ENCODE measurements at places on chromosomes 12 and 14.

GRCh38 chr12:50151047-50151687 lies 16.0 kb downstream of the CERS5 start:
- no peak for DNase-seq

DNA sequence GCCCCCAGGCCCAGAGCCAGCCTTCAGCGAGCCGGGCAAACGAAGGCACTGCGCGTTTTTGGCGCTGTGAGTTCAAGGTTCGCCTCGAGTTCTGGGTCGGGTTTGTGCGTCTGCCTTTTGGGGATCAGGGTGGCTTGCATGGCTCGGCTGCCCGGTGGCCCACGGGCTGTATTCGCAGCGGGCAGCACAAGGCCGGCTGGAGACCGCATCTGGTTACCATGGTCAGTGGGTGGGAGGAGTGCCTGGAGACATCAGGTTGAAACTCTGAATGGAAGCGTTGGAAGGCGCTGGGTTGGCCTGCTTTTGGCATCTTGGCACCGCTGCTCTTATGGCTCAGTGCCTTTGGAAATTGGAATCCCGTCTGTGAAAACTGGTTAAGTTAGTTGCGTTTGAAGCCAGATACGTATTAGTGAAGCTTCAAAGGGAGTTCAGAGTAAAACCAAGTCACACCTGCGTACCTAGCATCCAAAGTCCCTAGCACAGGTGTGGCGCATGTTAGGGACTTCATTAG lies 50.9 kb downstream of the SNAPC1 start:
- DNase-seq = peak; percentile 49

DNA sequence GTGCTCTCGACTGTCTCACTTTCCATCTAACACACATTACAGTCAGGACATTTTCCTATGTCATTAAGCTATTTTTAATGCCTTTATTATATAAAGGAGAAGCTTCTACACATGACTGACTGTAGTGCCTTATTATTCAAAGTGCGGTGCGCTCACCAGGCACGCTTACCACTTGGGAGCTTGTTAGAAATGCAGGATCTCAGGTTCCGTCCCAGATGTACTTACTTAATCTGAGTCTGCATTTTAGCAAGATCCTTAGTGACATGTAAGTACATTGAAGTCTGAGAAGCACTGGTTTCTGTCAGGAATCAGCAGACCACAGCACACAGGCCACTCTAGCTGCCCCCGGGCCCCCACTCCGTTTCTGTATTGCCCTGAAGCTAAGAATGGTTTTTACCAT lies 44.7 kb upstream of the MDM1 start:
- DNase-seq = no peak

DNA sequence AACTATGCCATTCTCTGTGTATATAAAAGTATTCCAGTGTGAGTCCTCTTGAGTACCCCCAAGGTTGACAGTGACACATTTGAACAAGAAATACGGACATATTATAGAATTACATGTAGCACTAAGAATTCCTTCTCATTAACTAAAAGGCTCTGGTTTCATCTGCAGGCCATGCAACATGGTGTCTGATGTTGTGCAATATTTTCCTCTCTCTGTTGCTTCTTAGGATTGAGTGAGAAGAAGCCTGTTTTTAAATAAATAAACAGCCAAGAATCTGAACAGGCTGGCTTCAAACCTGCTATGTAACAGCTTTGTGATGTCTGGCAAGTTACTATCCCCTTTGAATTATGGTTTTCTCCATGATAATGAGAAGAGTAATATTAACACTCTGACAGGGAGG lies 22.2 kb upstream of the CCER1 start:
- DNase-seq = no peak

DNA sequence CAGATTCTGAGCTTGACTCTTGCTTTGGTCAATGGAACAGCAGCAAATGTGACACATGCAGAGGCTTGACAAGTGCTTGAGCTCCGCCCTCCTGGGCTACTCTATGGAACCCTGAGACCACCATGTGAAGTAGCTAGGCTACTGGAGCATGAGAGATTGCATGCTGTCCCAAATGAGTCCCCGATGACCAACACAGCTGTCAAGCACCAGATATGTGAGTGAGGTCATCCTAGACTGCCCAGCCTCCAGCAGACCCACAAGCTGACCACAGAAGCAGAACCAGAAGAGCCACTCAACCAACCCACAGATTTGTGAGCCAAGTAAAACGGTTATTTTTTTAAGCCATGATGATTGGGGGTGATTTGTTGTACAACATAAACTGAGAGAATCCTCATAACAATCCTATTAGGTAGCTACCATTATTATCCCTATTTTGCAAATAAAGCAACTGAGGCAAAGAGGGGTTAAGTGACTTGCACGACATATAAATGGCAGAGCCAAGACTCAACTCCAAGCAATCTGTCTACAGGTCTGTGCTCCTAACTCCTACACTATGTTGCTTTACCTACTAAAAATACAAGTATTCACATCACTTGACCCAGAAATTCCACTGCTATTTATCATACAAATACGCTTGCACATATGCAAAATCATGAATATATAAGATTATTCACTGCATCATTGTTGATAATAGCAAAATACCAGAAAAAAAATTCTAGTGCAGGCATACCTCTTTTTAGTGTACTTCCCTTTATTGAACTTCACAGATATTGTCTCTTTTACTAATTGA lies 136.2 kb downstream of the NDUFA12 start:
- DNase-seq = peak; percentile 35

- DNase-seq = peak; percentile 77
Observed at GRCh38 chr14:50082784-50083466, 33.4 kb downstream of the VCPKMT start.

GRCh38 chr14:91149462-91149861 lies 35.6 kb downstream of the DGLUCY start:
- peak; percentile 96 for DNase-seq

DNA sequence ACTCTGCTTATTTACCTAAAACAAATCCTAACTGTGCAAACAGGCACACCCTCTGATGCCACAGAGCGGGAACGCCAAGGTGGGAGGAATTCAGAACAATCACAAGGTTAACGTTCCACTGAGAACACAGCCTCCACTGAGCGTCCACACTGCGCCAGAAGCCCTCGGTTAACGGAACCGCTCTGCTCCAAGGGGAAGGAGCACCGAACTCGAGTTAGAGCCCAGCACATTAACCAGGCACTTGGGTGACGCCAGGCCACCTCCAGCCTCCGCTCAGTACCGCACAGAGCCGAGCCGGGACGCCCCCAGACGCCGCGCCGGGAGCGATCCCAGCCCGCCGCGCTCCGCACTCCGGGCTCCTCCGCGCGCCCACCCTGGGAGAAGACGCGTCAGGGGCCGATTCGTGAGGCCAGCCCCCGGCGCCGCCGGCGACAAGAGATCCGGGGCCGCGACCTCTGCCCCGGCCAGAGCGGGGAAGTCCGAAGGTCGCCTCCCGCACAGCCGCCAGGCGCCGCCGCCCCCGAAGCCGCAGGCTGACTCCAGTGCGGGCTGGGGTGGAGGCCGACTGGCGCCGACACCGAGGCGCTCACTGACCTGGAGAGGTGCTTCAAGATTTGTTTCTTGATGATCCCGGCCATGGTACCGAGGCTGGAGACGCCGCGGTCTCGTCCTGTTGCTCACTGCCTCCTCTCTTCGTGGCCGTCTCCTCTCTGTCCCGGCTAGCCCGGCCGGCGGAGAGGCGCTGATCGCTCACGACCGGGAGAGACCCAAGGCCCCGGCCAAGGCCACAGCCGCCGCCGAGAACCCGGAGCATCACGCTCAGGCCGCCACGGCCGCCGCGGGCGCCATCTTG lies 450 bp downstream of the BLTP3B start:
- peak; percentile 63 for DNase-seq

DNA sequence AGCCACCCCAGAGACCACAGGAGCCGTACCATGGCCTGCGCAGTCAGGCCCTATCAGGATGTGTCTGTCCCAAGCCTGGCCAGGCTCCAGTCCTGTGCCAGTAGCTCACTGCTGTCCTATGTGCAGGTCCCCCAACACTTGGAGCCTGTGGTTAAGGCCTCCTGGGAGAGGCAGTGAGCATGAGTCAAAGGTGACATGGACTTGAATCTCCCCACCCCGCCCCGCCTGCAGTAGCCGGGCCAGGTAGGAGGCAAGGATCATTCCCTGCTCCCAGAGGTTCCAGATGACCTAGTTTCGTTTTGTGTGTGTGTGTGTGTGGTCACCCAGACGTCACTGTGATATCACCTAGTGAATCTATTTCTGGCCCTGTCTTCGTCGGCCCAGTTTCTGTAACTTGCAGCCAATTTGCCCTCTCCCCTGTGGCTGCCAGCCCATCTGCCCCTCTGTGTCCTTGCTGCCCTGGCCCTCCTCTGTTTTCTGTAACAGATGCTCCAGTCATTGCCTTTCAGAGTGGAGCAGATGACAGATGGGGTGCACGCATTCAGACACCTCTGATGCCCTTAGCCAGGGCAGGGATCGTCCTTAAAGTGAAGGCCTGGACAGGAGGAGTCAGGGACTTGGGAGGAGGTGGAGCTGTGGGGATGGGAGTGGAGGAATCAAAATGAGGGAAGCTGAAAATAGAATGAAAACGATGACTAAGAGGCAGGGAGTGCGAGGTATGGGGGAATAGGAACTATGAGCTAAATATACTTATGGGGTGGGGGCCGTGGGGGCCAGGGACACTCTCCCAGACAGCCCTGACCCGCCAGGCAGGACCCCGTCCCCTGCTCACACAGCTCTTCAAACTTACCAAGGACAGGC lies 37.4 kb downstream of the SLC6A12 start:
- peak; percentile 56 for DNase-seq

DNA sequence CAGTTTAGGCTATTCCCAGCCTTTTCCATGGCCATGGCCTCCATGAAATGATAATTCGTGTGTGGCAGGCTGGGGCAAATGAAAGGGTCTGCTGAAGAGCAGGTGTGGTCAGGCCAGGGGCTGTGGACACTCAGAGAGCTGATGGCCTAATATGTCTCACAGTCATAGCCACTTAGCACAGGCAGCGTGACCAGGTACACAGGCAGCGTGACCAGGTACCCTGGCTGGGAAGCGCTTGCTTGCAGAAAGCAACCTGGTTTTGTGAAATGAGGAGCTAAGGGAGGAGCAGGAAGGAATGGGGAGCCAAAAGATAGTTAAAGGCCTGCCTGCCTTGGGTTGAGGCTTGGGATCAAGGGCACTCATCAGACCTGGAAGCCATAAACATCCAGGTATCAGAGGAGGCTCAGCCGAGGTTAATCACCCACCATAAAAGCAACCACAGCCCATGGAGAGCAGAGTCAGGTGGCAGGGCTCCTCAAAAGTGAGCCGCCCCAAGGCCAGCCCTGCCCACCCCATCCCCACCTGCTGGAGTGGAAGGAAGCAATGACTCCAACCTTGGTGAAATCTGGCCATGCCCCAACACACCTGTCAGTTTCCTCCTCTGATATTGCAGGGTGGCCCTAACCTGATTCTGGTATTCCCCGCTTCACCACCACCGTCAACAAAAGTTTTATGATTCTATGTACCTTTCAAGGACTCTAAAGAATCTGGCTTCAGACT lies 8.0 kb upstream of the KRT8 start:
- no peak for DNase-seq

DNA sequence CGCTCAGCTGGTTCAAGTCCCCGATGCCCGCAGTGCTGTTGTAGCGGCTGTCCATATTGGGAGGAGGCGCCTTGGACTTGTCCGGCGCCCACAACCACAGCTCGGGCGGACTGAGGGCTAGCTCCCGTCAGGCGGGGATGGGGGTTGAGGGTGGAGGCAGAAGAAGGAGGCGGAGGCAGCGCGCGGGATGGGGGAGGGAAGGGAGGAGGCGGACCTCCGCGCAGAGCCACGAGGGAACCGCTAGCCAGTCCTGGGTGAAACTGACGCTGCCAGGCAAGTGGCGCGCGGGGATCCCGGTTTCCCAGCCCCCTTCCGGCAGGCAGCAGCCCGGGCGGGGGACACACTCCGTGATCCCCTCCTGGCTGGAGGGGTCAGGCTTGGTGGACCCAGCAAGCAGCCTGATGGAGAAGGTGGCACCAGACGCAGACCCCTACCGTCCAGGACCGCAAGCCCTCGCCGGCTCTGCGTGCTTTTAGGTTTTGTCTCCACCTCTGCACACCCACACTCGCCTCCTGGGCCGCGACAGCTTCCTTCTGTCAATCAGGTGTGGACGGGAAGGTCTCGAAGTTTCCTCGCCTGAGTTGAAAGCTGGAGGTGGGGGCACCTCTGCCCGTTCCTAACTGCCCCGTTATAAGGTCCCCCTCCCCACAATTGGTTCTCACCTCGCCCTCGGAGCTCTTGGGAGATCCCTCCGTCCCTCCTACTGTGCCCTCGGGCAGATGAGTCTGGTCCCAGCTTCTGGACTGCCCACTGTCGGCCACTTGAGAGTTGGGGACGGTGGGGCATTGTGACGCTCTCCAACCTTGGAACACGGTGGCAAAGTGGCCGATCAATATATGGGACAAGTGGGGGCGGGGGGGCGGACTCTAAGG lies at the start of gene CPNE8:
Gene CPNE8, minus strand, starts transcription at position 112 of the 872 bp plus-strand sequence. Its CDS starts 57 bp downstream, at position 55.
- DNase-seq = peak; percentile 78

GRCh38 chr12:93315907-93316622 lies 61.7 kb upstream of the NUDT4 start:
- peak; percentile 14 for DNase-seq

DNA sequence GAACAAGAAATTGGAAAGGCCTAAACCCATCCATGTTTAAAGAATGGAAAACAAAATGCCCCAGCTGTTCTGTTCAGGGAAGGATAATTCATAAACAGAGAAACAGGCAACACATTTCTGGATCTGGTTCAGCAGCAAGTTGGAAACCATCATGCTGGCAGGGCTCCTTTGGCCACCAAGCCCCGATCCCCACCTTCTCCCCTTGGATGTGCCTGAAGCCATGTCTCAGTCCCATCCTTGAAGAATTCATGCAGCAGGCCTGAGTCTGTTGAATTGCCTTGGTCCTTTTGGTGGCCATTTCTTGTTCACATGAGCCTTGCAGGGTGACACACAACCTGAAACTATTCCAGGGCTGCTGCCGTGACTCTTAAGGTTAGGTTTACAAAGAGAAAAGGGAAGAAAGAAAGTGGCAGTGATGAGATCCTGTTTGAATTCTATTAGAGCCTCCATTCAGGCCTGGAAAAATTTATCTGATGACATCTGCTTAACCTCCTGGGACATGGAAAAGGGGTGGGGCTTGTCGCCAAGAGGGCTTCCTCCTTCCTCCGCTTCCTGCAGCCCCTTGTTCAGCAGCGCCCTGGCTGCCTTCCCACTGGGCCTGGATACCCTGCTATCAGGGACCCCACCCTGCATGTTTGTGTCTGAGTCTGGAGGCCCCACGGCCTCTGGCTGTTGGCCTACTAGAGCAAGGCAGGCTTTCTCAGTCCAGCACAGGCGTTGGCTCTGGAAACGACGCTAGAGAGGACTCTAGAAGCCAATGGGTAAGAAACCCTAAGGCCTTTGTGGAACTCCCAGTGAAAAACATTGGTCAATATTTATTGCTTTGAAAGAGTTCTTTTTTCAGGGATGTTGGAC lies 341.9 kb downstream of the C12orf75 start:
- DNase-seq = no peak

Data from astrocyte of the hippocampus (primary cell).